Panc1 (cell line): ENCODE measurements at places on chromosomes 11 and 22.

DNA sequence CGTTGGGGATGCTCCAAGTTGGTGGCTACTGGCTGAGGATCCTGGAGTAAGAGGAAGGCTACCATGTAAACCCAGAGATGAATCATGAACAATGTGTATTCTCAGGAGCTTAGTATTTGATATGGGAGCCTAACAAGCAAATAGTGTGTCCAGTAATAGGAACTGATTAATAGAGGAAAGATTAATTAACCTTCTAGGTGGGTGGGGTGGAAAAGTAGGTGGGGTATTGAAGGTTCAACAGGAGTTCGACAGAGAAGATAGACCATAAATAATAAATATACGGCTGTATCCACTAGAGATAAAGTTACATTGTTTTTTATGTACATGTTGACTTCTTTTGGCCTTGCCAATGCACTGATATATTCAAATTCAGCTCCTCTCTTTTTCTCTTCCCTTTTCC, 43.1 kb downstream of the BMAL1 start:
- DNase-seq: no peak

DNA sequence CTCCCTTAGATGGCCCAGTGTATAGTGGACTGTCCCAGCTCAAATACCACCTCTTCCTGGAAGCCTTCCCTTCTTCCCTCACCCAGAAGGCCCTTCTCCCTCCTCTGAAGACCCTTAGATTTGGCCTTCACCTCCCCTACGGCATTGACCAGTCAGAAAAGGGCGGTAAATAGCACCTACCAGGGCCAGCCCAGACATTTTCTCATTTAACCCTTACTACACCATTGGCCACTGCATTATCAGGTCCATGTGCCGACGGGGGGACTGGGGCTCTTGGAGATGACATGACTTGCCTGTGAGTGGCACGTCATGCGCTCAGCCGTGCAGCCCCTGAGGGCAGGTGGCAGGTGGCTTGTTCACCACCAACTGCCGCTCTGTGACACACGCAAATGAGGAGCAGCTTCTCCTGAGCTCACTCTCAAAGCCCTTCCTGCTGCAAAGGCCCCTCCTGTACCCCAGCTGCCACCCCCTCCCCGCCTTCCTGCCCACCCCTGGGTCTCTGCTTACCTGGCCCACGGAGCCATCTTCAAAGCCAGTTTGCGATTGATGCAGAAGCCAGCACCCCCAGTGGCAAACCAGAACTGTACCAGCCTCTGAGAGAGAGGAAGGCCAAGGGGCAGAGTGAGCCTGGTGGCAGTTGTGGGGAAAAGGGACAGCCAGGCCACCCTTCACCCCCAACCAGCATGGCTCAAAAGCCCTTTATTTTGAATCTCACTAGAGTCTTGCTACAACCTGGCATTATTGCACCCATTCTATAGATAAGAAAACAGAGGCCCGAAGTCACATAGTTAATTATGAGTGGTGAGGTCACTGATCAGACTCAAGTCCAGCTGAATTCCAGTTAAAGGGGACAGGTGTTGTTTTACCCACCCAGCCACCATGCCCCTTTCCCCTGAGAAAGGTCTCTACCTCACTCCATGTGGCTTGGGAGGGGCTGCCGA, 9.5 kb downstream of the MFNG start:
- no peak for DNase-seq

DNA sequence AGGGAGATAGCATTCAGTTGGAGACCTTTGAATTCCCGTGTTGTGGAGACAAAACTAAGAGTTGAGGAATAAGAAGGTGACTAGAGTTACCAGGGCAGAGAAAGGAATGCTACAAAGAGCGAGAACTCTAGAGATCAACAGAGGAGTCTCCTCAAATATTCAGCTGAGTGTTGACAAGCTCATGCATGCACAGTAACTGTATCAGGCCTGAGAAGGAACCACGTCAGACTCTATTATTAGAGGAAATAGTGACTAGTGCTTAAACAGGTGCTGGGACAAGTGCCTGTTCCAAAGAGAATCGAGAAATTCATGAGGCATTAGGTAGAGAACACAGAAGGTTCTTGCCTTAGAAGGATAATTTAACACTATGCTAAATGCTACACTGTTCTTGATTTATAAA, 333.8 kb upstream of the CHORDC1 start:
- DNase-seq: no peak

DNA sequence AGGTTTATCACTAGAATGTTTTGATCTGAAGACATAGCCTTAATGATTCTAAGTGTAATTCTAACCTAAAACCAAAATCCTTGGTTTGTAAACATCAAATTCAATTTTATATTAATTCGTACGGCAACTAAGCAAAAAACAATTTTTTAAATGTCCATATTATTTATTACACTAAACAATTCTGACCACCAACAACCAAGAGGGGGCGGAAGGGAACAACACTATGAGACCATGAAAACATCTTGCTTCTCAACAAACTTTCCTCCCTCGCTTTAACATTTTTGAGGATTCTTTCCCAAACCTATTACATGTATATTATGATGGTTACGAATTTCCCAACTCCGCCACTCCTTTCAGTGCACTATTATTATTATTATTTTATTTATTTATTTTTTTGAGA, 6.5 kb upstream of the UCP2 start:
- DNase-seq: no peak

DNA sequence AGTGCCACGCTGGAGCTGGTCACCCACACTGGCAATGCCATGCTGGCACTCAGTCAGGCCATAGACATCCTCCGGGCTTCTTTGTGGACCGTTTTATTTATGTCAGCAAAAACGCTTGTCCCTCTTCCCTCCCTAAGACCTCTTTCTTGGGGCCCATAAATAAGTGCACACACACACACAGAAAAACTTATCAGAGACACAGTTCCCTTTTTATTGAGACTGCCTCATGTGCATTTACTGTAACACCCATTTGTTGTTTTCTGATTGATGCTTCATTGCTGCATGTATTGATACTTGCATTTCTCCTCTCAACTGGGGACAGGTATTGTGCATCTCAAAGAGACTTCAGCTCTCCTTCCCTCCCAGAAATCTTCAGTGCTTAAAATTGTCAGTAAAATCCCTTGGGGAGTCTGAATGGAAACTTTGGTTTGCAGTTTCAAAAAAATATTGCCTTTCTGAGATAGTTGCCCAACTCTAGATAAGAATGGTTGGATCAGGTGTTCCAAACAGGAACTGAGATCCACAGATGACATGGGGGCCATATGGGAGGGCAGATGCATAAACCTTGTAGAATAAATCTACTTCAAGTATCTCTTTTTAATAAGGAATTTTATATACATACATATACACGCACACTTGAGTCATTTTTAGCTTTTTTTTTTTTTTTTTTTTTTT, 50.9 kb downstream of the PPP2R1B start:
- DNase-seq: no peak

- DNase-seq: no peak
These were observed 5.7 kb downstream of the NF2 start for GRCh38 chr22:29609139-29609538.

GRCh38 chr22:19635644-19636043, 78.7 kb upstream of the SEPTIN5 start:
- DNase-seq: no peak

GRCh38 chr11:105700271-105700670, 90.4 kb downstream of the GRIA4 start:
- DNase-seq: no peak

DNA sequence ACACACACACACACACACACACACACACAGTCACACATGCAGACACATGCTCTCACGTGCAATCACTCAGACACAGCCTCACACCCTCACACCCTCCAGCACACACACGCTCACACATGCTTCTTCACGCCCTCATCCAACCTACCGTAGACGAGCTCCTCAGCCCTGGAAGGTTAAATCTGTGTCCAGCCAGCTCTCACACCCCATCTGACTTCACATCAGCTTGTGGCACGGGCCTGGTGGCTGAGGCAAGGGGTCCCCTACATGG, 1.3 kb upstream of the SCUBE1 start:
- DNase-seq: no peak

DNA sequence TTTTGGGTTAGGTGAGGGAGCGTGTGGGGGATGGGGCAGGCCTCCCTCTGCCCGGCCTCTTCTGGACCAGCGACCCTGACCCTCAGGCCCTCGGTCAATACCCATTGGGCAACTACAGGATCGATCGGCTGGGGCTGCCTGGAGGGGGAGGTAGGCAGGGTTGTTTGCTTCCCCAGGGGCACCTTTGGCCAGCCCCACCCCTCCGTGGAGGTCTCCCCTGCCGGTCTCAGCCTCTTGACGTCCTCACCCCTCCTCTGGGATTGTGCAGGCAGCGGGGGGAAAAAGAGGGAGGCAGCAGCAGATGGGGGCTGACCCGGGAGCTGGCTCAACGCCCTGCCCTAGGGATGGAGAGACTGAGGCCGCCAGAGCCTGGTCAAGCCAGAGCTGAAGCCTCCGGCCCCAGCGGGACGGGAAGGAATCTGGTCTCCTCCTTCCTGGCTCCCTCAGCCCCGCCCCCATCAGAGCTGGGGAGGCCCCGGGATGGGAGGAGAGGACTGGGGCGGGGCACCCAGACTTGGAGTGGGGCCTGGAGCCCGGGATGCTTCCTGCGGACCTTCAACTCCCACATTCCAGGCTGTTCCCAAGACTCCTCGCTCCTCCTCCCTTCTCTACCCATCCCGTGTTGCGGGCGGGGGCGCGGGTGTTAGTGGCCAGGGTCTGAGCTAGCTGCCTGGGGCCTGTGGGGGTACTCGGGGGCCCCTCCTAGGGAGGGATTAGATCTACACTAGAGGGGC, 14.4 kb upstream of the CDC42EP1 start:
- DNase-seq: no peak
